ENCODE measurements at places on chromosomes 7 and 10.

DNA sequence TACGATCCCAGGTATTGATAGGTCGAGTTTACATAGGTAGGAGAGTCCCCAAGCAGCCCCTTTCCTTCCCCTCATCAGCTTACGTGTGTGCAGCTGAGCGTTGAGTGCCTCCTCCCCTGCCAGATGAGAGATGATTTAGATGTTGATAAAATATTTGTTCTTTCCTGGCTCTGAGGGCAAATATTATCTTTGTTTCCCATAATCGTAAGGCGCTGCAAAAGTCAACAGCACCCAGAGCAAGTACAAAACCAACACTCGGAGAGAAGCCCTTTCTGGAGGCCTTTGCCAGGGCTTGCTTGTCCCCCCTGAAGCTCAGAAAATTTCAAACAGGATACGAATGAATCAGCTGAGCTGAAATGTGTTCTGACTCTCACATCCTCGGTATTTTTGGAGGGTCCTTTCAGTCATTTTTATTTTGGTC is 683.2 kb downstream of the LRMDA start:
- no peak for DNase-seq

GRCh38 chr7:9889554-9889953 is 1084.1 kb upstream of the PHF14 start:
- DNase-seq, result no peak

DNA sequence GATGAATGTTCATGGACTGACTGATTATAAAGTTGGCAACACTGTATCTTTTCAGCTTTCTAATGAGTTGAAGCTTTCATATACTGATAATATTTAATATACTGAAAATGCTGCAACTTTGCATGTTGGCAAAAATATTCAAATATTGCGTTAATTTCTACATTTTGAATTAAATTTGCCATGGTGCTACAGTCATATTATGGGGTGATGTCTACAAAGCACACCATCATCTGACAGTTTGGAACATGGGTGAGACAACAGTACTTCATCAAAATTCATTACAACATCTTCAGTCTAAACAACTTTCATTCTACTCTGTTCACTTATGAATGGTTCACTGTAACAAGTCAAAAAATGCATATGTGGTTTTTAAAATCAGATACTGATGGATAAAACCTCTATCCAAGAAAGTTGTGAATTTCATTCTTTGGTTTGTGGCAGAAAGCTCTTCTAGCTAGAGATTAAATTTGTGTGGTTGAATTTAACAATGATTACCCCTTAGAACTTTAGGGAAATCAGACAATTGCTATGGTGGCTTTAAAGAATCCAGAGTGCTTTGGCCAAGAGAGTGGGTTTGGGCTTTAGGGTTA is 136.4 kb downstream of the TMEM26 start:
- no peak for DNase-seq

- DNase-seq, result no peak
Observed at GRCh38 chr7:114823290-114823689, 98.6 kb upstream of the MDFIC start.

DNA sequence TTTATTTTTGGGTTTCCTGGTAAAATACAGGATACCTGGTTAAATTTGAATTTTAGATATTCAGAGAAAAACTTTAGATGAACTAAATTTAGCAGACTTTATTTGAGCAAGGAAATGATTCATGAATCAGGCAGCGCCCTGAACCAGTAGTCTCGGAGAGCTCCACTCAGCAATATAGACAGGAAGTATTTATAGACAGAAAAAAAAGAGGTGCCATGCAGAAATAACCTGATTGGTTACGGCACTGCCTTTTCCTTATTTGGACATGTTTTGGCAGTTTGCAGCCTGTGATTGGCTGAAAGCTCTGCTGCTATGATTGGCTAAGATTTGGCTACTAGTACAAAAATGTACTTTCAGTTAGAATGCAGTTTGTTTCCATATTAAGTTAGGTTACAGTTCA is 198.3 kb upstream of the DKK1 start:
- peak; percentile 5 for DNase-seq

DNA sequence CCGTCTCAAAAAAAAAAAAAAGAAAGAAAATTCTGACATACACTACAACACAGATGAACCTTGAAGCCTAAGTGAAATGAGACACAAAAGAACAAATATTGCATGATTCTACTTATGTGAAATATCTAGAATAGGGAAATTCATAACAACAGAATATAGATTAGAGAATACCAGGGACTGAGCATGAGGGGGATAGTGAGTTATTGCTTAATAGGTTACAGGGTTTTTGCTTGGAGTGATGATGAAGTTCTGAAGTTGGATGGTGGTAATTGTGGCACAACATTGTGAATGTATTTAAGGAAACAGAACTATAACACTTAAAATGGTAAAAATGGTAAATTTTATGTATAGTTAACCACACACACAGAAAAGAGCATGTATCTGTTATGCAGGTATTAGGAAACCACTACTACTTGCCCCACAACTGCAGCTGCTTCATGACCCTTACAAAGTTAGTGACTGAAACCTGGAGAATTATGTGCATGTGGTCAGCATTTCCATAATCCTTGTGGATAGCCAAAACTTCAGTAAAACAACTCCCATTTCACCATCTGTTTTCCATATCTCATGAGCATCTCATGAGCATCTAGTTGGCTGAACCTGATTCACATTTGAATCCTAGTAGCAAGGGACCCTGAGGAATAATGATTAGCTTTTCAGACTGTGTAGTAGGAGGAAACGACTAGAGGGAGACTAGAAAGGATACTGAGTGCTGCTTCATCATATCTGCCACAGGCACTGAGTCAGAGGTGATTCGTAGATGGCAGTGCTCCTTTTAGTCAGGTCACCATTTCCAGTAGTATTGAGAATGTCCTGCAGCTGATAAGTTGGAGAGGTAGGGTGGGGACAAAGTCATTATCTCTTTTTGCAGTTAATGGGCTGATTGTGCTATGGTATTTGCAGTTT is 26.3 kb downstream of the SAMD8 start:
- DNase-seq, result no peak

- DNase-seq, result no peak
Observed at GRCh38 chr7:129072479-129073011, 17.6 kb upstream of the TNPO3 start.

DNA sequence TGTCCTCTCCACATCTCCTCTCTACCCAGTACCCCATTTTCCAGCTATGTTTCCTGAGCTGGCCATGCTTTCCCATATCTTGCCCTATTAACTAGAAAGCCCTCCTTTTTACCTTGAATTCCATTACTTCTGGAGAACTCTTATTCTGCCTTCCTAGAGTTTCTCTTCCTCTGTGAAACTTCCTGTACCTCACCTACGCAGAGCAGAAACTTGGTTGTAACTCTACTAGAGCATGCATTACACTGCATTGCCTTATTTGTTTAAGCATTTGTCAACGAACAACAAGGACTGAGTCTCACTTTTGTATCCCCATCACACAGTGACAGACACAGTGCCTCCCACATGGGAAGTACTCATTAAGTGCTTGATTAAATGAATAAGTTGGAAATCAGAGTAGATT is 36.4 kb downstream of the VCL start:
- DNase-seq, result no peak

DNA sequence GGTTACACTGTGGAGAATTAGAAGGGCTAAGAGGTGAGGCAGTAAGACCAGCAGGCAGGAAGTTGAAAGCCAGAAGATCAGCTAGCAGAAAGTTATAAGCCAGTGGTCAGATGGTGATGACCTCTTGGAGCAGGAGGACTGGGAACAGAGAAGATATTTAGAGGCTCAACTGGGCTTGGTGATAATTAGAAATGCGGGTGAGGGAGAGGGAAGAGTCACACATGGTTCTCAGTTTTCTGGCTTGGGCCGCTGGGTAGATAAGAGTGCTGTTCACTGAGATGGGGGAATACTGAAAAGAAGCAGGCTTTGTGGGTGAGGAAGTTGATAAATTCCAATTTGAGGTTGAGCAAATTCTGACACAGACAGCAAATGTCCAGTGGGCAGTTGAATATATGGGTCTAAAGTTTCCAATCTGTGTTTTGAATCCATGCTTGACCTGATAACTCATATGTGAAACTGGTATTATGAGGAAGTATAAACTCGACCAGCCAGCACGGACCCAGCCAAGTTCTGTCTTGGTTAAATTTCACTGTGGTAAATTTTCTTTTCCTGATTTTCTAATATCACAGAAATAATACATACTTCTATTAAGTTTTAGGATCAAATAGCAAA is 22.7 kb downstream of the LSMEM1 start:
- no peak for DNase-seq

- DNase-seq, result peak; percentile 81
Observed at GRCh38 chr10:88810196-88810961, 7.8 kb downstream of the LIPM start.

DNA sequence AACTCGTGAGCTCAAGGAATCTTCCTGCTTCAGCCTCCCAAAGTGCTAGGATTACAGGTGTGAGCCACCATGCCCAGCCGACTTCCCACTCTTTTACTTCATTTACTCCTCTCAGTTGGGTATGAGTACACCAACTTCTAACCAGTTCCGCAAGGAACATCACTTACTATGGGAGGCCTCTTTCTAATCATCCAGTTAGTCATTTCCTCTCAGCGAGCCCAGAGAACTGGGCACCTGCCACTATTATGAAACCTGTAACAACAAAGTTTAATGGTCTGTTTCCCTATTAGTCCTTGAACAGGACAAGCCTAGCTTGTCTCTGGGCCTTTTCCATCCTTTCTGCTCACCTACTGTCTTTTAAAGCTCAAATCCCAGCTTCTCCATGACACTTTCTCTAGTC is 88.8 kb downstream of the DNMBP start:
- DNase-seq, result no peak

DNA sequence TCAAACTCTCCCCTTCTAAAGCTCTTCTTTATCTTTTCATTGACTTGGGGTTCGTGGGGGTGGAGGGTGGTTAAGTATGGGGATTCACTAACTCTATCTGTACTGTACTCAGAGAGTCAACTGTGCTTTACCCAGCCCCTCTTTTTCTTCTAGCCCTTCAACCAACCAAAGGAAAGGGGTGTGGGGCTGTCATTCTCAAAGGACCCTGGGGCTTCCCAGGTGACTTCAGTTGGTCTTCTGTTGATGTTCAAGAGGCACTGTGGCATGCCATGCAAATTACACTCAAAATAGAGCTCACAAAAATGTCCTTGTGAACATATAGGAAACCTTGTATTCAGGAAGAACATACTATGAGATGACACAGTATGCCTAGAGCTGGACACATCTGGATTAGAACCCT is 16.9 kb upstream of the RHOBTB1 start:
- DNase-seq, result no peak

DNA sequence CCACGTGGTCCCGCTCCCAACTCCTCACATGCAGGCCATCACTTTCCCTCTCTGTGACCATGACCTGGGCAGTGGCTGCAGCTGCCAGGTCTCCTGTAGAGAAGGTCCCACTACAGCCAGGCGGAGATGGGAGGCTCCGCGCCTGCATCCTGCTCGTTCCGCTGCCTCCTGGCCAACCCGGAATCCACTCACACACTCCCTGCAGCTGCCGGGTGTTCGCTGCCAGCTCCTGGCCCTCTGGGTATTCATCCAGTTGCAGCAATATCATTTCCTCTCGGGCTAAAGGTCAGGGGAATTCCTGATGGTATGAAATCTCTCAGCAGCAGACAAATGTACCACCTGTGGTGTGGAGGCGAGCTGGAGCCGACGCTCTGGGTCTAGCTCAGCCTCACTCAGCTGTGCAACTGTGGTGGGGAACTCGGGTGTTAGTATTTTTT is 65.7 kb downstream of the TLL2 start:
- no peak for DNase-seq

GRCh38 chr10:89505640-89506275 is 29.6 kb downstream of the SLC16A12 start:
- no peak for DNase-seq

GRCh38 chr7:32937344-32938174 is 19.7 kb upstream of the FKBP9 start:
- no peak for DNase-seq

DNA sequence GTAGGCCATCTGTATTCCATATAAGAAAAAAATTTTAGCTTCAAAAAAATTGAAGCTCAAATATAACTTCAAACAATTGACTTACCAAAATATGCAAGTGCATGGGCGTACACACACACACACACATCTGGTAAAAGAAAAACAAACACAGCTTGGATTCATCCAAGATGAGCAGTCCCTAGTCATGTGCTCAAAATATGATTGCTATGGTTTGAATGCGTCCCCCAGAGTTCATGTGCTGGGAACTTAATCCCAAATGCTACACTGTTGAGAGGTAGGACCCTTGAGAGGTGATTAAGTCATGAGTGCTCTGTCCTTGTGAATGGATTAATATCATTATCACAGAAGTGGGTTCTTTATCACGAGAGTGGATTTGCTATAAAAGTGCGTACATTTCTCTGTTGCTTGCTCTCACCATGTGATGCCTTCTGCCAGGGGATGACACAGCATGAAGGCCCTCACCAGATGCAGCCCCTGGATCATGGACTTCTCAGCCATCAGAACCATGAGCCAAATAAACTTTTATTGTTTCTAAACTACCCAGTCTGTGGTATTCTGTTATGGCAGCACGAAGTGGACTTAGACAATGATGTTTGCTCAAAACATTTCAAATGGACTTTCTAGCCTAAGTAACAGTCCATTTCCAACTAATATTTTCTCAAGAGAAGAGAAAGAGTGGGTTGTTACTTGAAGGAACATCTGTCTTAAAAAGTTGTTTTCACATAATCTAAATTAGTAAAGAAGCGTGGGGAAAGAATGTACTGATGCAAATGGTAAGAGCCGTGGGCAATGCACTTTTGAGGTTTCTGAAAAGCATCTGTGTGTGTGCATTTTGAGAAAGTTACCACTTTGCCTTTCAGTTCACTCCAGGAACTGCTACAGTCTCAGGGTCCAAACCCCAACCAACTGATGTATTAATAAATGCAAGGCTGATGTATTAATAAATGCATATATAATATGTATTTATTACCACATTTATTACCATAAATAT is 15.1 kb upstream of the SVIL start:
- DNase-seq, result no peak

DNA sequence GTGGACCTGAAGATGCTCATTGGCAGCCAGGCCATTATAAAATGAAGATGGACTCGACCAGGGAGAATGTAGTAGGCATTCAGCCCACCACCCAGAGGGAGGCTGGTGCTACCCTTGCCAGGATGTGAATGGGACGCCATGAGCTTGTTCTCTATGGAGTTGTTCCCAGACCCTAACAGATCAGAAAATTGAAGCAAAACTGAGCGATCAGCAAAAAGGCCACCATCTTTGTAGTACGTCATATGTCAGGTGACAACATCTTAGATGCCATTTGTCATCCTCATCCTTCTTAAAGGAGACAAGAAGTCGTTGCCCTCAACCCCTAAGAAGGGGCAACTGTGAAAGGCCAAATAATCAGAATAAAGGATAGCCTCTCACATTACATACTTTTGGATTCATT is 61.7 kb downstream of the DOCK1 start:
- no peak for DNase-seq

DNA sequence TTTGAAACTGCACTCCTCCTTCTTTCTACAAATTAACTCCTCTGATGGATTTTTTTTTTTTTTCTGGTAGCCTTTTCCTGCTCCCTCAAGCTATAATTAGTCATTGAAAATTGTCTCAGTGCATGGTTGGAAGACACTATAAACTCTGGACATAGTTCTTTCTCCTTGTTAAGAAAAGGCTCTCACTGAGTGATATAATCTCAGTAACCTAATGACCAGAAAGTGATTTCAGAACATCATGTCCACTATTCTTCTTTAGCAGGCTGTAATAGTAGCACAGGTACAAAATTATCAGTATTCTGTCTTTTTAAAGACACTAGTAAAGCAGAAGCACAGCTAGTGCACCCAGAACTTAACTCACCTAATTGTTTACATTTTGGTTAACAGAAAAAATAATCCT is 752.6 kb upstream of the PHF14 start:
- no peak for DNase-seq

- no peak for DNase-seq
Observed at GRCh38 chr7:150520145-150520544, 5.5 kb downstream of the GIMAP7 start.

Data from Jurkat, Clone E6-1 (cell line).